Karpas-422 (cell line): ENCODE measurements at places on chromosomes 12 and 14. TPM values are rescaled to one million over a fixed set of nuclear protein-coding genes. Genes with fewer than 3 reads are reported as not detected.
A peak's percentile ranks its signal among the peaks of the same experiment; 100 is the strongest.

DNA sequence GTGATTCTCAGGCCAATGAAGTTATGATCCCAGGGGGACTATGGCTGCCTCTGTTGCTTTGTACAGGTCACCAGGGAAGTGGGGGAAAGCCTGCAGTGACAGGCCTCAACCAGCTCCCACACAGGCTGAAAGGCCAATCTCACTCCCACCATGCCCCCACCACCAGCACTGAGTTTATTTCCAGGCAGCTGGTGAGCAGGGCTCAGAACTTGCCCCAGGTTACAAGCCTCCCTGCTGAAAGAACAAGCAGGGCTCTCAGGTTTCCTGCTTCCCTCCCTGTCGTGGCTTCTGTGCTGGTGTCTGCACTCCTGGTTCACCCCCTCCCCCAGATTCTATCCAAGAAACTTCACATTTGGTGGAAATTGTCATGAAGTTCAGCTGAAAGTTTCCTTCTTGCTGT, 260.3 kb downstream of the CCDC59 start:
- no peak for DNase-seq

- no peak for DNase-seq
Observed at GRCh38 chr12:88303335-88303734, 161.2 kb downstream of the TMTC3 start.

DNA sequence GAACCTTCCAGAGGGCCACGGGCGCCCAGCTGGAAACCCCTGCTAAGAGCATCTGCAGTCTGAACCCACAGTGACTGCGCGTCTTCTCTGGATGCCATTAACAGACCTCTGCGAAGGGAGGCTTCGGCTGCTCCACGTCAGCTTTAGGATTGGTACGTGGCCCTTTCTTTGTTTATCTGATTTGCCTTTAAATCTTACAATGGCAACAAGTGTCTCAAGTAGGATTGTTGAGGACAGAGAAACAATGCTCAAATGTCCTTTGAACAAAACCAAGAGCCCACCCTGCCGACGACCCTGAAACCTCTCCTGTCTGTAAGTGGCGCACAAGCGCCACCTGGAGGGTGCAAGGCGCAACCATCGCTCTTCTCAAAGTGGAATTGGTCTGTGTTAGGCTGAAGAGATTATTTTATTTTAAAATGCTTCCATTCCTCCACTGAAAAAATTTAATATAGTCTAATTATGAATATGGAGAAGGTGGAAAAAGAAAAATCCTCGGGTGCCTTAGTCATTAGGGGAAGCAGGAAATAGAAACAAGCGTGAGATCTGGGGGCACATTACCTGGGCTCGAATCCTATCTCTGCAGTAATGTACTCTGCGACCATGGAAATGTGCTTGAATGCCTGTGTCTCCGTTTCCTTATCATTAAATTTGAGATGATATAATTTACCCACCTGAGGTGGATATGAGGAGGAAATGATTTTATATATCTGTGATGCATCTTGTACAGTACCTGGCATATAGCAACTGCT, 82.6 kb upstream of the PTPRB start:
- peak; percentile 69 for DNase-seq

- DNase-seq = no peak
Observed at GRCh38 chr14:23185063-23185462, 1.6 kb upstream of the SLC7A8 start.

The DDIT3 gene
- total RNA-seq = 54.3 and 73.3 TPM in 2 replicates

DNA sequence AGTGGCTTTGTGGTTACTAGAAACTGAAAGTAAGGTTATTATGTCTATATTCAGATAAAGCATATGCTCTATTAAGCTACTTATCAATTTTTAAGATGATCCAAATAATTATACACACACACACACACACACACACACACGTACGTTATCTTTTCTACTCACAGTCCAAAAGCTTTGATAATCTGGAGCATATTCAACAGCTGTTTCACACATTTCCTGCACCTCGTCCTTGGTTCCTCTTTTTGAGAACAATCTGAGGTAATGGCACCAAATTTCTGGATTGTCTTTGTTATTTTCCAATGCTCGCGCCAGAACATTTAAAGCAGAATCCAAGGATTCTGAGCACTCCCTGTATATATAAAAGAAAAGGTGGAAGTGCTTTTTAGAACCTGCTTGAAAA, 37.5 kb downstream of the ZFC3H1 start:
- peak; percentile 56 for DNase-seq

DNA sequence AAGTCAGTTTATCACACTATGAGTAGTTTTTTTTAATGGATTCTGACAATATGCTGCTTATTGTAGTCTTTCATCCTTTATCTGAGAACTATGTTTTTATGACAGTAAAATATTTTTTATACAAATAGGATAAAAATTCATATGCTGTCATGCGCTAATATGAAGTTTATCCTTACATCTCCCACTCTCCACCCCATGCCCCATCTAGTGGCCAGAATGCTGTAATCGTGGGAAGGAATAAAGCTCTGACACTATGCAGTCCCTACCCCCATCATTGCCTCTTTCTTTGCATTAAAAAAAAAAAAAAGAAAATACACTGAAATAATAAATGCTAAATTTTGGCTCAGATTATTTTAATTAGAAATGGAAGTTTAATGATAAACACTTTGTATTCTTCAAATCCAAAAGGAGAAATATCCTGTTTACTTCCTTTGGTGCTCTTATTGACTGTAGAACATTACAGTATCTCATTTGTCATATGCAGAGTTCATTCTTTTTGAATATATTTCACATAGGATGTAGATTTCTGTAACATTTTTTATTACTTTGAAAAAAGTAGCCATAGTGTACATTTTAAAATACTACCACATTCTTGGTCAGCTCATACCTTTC, 145.9 kb upstream of the SLCO1C1 start:
- DNase-seq = peak; percentile 45

The PARP11 gene
- 10.2 and 17.1 TPM in 2 replicates for total RNA-seq

GRCh38 chr12:95169368-95169767, 47.9 kb downstream of the FGD6 start:
- DNase-seq = no peak

- DNase-seq = no peak
Observed at GRCh38 chr14:89368490-89369477, 48.2 kb downstream of the FOXN3 start.

DNA sequence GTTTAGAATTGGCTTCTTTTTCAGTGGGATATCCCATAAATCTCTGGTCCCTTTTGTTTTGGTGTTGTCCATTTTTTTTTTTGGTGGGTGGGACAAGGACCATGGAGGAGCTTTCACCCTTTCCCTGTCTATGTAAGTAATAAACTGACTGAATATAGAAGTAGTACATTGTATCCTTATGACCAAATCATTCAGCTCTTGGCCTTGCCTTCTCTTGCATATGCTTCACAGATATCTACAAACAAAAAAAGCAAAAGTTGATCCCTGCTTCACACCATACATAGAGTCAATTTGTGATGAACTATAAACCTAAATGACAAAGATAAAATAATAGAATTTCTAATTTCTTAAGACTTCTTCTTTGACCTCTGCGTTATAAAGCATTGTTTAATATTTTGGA, 59.8 kb downstream of the SIX1 start:
- DNase-seq = no peak

- DNase-seq = peak; percentile 77
Observed at GRCh38 chr12:48997719-48998496, 1.3 kb downstream of the DDN start.

- DNase-seq = no peak
Observed at GRCh38 chr14:79702197-79702596, 509.1 kb downstream of the DIO2 start.

GRCh38 chr12:64944966-64945365, 120.5 kb downstream of the TBC1D30 start:
- DNase-seq = no peak

GRCh38 chr12:96197503-96198272, 3.5 kb downstream of the ELK3 start:
- DNase-seq = no peak

The BDKRB1 gene
- not detected in 2 replicates for total RNA-seq

DNA sequence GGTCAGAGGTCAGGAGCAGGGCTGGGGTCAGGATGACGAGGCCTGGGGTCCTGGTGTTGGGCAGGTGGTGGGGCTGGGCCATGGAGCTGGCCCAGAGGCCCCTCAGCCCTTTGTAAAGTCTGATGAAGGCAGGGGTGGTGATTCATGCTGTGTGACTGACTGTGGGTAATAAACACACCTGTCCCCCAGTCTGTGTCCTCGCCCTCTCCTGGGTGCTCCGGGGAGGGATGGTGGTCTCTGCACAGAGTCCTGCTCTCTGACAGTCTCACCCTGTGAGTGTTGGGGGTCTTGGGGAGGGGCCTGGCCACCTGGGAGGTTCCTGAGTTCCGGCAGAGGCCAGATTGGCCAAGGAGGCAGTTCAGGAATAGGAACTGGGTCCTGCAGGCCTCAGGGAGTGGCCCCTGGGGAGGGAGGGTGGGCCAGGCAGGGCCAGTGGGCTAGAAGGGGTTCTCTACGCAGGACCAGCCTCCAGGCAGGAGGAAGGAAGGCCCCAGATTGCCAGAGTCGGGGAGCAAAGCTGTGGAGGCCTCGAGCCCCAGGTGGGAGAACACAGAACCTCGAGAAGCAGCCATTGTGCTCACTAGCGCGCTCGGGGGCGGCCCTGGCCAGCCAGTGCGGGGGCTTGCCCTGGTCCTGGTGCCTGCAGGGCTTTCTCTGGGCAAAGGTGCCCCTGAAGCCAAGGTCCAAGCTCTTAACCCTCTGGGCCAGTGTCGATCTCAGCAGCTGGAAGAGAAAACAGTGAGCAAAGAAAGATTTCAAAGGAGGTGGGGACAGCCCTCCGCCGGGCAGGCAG, 14.4 kb downstream of the ACADS start:
- no peak for DNase-seq

The TMEM119 gene
- total RNA-seq = not detected in 2 replicates

DNA sequence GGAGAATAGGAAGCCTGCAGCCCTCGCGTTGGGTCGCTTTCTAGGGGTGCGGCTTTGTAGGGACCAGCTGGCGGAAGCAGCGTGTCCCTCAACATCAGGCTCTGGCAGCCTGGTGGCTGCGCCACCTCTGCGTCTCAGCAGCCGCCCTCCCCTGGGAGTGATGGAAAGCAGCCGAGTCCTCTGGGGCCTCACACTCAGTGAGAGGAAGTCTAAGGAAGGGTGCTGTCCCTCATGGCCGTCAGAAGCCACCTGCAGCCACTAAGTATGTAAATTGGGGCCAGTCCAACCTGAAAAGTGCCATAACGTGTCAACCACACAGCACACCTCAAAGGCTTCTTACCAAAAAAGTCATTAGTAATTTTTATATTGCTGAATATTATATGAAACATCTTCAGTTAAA, 80.3 kb downstream of the WDR20 start:
- peak; percentile 98 for DNase-seq

DNA sequence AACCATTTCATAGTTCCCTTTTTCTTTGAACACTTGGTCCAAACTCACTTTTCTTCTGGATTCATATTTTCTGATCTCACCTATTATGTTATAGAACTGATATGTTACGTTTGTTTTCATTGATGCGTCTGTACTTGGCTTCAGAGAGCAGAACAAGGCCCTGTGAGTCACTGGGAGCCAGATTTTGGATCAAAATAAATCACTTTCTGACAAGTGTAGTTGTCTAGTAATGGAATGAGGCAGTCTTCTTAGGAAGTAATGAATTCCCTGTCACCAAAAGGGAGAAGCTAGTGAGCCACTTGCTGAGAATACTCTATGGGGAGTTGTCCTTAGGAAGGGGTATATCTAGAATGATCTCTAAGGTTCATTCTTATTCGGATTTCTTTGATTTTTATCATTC, 10.2 kb downstream of the BICD1 start:
- DNase-seq = no peak

GRCh38 chr12:29150462-29150861, 1.4 kb downstream of the FAR2 start:
- DNase-seq = no peak

- no peak for DNase-seq
Observed at GRCh38 chr12:65229441-65229840, 49.0 kb upstream of the MSRB3 start.
